Esophagus muscularis mucosa (tissue), 4 donors: ENCODE measurements at places on chromosomes 13 and 19. TPM values are rescaled to one million over a fixed set of nuclear protein-coding genes. Genes with fewer than 3 reads are reported as not detected.

- no peak overlapping the region for H3K4me3 ChIP-seq
- H3K27ac ChIP-seq: peak overlapping the region; percentile 96
- no peaks in the 10 kb centered on the region for H3K27me3 ChIP-seq
- no peak for DNase-seq
Observed at GRCh38 chr13:23377983-23378632, 55.4 kb downstream of the SACS start.

DNA sequence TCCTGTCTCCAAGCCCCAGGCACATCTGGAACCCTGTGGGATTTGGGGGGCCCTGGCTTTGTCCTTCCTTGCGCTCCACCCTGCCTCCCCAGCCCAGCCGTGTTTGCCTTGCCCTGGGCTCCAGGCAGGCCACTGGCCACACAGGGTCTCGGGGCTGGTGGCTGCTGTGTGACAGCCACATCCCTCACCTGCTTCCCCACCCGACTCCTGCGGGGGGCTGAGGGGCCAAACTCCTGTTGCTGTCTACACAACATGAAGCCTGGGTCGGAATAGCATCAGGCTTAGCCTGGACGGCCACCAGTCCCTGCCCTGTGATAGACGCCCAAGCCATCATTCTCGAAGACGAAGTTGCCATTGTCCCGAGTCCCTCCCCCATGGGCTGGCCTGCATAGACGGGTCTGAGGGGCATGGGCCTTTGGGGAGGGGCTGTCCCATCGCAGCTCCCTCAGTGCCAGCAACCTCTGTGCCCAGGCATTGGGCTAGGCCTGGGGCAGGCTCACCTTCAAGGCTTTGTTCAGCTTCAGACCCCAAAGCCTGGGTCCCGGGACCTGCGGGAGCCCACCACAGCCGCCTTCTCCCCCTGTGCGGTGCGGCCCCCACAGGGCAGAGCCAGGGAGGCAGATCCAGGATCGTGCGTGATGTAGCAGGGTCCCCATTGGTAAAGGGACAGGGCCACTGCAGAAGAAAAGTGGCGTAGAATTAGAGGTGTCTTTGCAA is 15.5 kb upstream of the TEKTIP1 start:
- no peak overlapping the region for H3K27ac ChIP-seq
- no peak for DNase-seq
- no peaks in the 10 kb centered on the region for H3K27me3 ChIP-seq
- peaks cover 79% of the 10 kb centered on the region for H3K36me3 ChIP-seq

Gene DIAPH3
- under 0.01 TPM for total RNA-seq

Gene NCAN
- total RNA-seq: 0.17 TPM

DNA sequence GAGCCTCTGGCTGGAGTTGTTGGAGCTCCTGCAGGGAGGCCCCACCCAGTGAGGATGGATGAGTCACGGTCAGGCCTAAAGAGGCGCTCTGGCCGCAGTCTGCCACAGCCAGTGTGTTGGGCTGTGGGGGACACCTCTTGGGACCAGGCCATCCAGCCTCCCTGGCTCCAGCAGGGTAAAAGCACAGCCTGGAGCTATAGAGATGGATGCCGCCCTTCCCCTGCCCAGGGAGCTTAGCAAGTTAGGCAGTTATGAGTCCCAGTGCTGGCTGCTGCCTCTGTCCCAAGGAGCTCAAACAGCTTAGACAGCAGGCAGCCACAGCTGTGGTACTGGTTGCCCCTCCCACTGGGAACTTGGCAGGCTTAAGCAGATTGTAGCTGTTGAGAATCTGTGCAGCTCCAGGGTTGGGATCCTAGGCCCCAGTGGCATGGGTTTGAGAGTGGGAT is 100.9 kb downstream of the NDFIP2 start:
- DNase-seq: no peak
- H3K27me3 ChIP-seq: no peaks in the 10 kb centered on the region
- H3K27ac ChIP-seq: no peak overlapping the region
- H3K4me1 ChIP-seq: no peaks in the 10 kb centered on the region

Gene ZNF211
- 14.8 TPM for total RNA-seq

DNA sequence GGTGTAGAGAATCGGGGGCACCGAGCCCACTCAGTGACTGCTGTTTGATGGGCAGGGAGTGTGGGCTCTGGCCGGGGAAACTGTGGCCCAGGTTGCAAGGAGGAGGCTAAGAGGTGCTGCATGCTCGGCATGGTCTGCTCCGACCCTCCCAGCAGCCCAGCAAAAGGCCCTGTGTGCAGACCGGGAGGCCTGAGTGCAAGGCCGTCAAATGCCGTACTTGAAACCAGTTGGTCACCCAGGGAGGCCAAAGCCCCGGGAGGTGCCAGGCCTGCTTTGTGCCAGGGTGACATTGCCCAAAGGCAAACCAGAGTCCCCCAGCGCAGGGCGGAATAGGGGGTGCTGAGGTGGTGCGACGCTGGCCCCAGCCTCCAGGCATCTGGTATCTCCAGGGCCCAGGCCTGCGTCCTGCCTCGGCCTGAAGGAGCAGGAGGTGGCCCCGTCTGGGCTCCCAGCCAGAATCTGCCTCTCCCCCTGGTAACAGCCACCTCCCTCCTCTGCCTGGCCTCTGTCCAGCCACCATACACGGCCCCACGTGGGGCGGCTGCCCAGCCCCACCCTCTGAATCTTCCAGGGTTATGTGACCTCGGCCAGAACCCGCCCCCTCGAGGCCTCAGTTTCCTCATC is 4.0 kb downstream of the PIK3R2 start:
- peak overlapping the region; percentile 89 for H3K27ac ChIP-seq
- peaks cover 51% of the 10 kb centered on the region for H3K4me1 ChIP-seq
- H3K27me3 ChIP-seq: no peaks in the 10 kb centered on the region
- H3K36me3 ChIP-seq: peaks cover 8% of the 10 kb centered on the region

Gene SYNGR4
- total RNA-seq: not detected

Gene OR7C1
- total RNA-seq: not detected

Gene TBXA2R
- total RNA-seq: 10.0 TPM

Gene CLEC17A
- total RNA-seq: not detected

DNA sequence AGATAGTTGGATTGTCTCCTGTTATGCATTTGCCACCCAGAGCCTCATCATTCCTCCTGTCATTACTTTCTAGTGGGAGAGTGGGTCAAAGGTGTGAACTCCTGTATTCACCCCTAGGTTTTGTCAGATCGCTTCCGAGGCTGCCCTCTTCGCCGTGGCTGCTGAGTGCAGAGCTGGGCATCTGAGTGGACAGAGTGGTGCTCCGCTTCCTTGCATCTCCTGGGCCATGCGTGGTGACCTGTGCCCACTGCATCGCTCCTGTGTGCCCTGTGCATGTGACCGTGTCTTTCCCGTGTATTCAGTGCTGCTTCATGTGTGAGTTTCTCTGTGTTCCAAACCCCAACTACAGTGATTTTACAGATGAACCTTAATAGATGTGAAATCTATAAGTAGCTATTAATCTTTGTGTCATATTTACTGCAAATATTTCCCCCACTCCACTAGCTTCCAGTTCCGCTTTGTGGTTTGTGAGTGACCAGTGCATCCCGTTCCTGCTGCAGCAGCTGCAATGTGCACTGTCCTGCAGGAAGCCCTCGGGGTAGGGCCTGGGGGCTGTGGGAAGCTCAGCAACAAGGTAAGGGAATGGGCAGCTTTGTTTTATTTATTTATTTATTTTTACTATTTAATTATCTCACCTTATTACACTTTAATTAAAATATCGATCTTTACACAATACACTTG is 53.1 kb downstream of the C13orf46 start:
- no peak overlapping the region for H3K27ac ChIP-seq
- no peak for DNase-seq

- H3K4me3 ChIP-seq: no peak overlapping the region
- H3K4me1 ChIP-seq: peaks cover 14% of the 10 kb centered on the region
- H3K36me3 ChIP-seq: peaks cover 14% of the 10 kb centered on the region
- no peaks in the 10 kb centered on the region for H3K27me3 ChIP-seq
Observed at GRCh38 chr13:109748677-109749076, 37.7 kb downstream of the IRS2 start.

DNA sequence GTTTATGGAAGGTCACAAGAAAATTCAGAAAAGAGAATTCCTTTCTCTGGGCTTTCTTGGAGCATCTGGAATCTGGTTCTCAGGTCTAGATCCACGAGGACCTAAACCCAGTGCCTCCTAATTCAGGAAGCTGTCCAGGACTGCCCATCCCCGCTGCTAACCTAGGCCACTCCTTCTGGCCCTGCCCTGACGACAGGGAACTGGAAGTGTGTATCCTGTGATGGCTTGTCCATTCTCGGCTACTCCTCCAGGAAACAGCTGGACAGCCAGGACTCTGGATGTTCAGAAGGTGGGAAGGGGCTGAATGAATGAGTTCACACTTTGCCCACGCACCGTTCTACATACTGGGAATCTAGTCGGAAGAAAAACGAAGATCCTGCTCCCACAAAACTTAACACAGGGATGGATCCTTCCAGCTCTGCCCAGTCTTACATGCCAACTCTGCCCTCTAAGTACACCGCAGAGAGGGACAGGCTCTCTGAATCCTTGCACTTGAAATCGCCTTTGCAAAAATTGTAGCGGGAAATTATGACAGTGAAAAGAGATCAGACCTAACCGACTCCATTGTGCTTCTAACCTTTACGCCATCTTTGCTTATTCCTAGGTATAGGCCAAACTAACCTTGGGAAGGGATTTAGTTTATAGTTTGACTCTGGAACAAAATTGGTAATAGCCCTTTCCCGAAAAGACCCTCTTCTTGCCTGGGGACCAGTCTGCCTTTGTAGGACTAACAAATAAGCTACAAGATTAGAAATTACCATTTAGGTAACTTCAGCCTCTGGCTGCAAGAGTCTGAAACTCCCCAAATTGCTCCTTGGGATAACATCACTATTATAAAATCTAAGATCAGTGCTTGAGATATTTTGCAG is 1.8 kb downstream of the LSM4 start:
- no peaks in the 10 kb centered on the region for H3K27me3 ChIP-seq
- DNase-seq: no peak
- H3K4me3 ChIP-seq: no peak overlapping the region
- H3K36me3 ChIP-seq: no peaks in the 10 kb centered on the region

Gene ZNF66
- 2.6 TPM for total RNA-seq

GRCh38 chr19:17405250-17406045 is at the start of gene BST2:
Gene BST2, minus strand, starts transcription at chr19:17405630. Its CDS starts 55 bp downstream, at chr19:17405575.
- H3K4me1 ChIP-seq: peaks cover 16% of the 10 kb centered on the region
- H3K27me3 ChIP-seq: peaks cover 31% of the 10 kb centered on the region
- H3K4me3 ChIP-seq: peak within 1 kb of the TSS; percentile 56

GRCh38 chr19:11324079-11324661 is 15.3 kb downstream of the RAB3D start:
- DNase-seq: no peak
- peaks cover 38% of the 10 kb centered on the region for H3K4me1 ChIP-seq
- H3K4me3 ChIP-seq: no peak overlapping the region
- H3K27ac ChIP-seq: peak overlapping the region; percentile 81
- no peaks in the 10 kb centered on the region for H3K27me3 ChIP-seq
- peaks cover 41% of the 10 kb centered on the region for H3K36me3 ChIP-seq

- H3K36me3 ChIP-seq: no peaks in the 10 kb centered on the region
- peak; percentile 98 for DNase-seq
- H3K4me1 ChIP-seq: peaks cover 41% of the 10 kb centered on the region
- peak overlapping the region; percentile 98 for H3K4me3 ChIP-seq
- no peaks in the 10 kb centered on the region for H3K27me3 ChIP-seq
Observed at GRCh38 chr19:47112166-47112996, 1.2 kb downstream of the ZC3H4 start.

DNA sequence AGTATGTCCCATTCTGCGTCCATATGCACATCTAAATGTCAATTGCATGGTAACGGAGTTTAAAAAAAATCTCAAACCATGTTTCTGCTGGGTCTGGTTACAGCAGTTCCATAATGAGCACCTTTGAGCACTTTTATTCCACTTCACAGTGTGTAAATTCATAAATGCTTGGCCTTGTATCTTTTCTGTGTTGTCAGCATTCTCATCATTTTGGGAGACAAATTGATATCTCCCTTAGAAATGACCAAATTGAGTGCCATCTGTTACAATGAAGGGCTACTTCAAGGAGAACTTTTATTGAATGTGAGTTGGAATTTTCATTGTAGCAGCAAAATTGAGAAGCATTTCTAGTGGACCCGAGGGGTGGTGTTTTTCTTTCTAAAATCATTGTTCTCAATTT is 432.9 kb upstream of the PCDH9 start:
- H3K27ac ChIP-seq: no peak overlapping the region
- no peaks in the 10 kb centered on the region for H3K4me1 ChIP-seq
- no peaks in the 10 kb centered on the region for H3K36me3 ChIP-seq
- H3K27me3 ChIP-seq: no peaks in the 10 kb centered on the region

GRCh38 chr19:35445826-35446593 is 2.0 kb upstream of the FFAR2 start:
- no peaks in the 10 kb centered on the region for H3K36me3 ChIP-seq
- peaks cover 9% of the 10 kb centered on the region for H3K4me1 ChIP-seq
- DNase-seq: no peak
- no peaks in the 10 kb centered on the region for H3K27me3 ChIP-seq
- no peak overlapping the region for H3K27ac ChIP-seq

- peak; percentile 100 for DNase-seq
- peak within 1 kb of the TSS; percentile 98 for H3K27ac ChIP-seq
- peak within 1 kb of the TSS; percentile 89 for H3K4me3 ChIP-seq
- peaks cover 51% of the 10 kb centered on the region for H3K4me1 ChIP-seq
- H3K36me3 ChIP-seq: no peaks in the 10 kb centered on the region
Observed at GRCh38 chr19:12294249-12295158, at the start of gene ZNF44. Gene ZNF44, minus strand, starts transcription at chr19:12294883. Its CDS starts 189 bp downstream, at chr19:12294694.

Gene ZNF20
- total RNA-seq: 5.8 TPM

- H3K4me1 ChIP-seq: no peaks in the 10 kb centered on the region
- no peak overlapping the region for H3K27ac ChIP-seq
- no peak for DNase-seq
- no peak overlapping the region for H3K4me3 ChIP-seq
- peaks cover 82% of the 10 kb centered on the region for H3K36me3 ChIP-seq
- H3K27me3 ChIP-seq: no peaks in the 10 kb centered on the region
Observed at GRCh38 chr19:41233748-41234240, 14.8 kb downstream of the AXL start.

- no peaks in the 10 kb centered on the region for H3K27me3 ChIP-seq
- no peaks in the 10 kb centered on the region for H3K36me3 ChIP-seq
- peak overlapping the region; percentile 98 for H3K27ac ChIP-seq
- DNase-seq: no peak
Observed at GRCh38 chr13:110328573-110328972, 21.5 kb downstream of the COL4A2 start.

Gene SHC2
- total RNA-seq: 14.4 TPM
